ENCODE measurements at places on chromosomes 1 and 21. TPM values are rescaled to one million over a fixed set of nuclear protein-coding genes. Genes with fewer than 3 reads are reported as not detected.

Gene MROH9
- not detected for total RNA-seq

GRCh38 chr1:27338751-27339150 lies 3.1 kb upstream of the SYTL1 start:
- no peaks in the 10 kb centered on the region for H3K27me3 ChIP-seq
- H3K4me1 ChIP-seq: peaks cover 21% of the 10 kb centered on the region
- peaks cover 1% of the 10 kb centered on the region for H3K36me3 ChIP-seq
- no peak for DNase-seq
- no peak overlapping the region for H3K4me3 ChIP-seq

DNA sequence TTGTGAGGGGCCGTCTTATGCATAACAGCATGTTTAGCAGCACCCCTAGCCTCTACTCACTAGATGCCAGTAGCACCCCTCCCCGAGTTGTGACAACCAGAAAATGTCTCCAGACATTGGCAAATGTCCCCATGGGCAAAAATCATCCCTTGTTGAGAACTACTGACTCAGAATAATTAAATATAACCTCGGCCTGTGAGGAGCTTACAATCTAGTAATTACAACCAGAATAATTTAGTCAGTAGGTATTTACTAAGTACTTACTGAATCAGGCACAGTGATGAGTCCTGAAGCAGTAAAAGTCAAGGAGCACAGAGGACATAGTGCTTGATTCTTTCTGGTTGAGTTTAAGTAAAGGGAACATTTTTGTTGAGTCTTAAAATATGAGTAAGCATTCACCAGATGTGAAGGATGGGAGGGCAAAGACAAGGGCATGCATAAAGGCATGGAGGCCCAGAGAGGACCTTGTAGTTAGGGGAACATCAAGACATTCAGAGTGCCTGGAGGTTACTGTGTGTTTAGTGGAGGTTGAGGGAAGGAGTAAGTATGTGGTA lies 44.1 kb upstream of the KCNQ4 start:
- no peaks in the 10 kb centered on the region for H3K27me3 ChIP-seq
- no peak for DNase-seq
- no peaks in the 10 kb centered on the region for H3K4me1 ChIP-seq
- no peak overlapping the region for H3K27ac ChIP-seq

GRCh38 chr1:214708321-214708955 lies 105.4 kb downstream of the CENPF start:
- H3K4me1 ChIP-seq: no peaks in the 10 kb centered on the region
- H3K27me3 ChIP-seq: no peaks in the 10 kb centered on the region
- H3K27ac ChIP-seq: no peak overlapping the region
- H3K4me3 ChIP-seq: no peak overlapping the region
- no peak for DNase-seq

GRCh38 chr1:6601923-6602668 lies 573 bp downstream of the KLHL21 start:
- no peaks in the 10 kb centered on the region for H3K27me3 ChIP-seq
- H3K27ac ChIP-seq: peak overlapping the region; percentile 97
- DNase-seq: no peak
- peak overlapping the region; percentile 56 for H3K4me3 ChIP-seq

Gene TMOD4
- 1.3 TPM for total RNA-seq

Data from Caco-2 (cell line).